AG04449 (cell line): ENCODE measurements at places on chromosomes 11 and 22.
A peak's percentile ranks its signal among the peaks of the same experiment; 100 is the strongest.

GRCh38 chr11:45280449-45280848 is 5.7 kb downstream of the SYT13 start:
- no peak for DNase-seq

DNA sequence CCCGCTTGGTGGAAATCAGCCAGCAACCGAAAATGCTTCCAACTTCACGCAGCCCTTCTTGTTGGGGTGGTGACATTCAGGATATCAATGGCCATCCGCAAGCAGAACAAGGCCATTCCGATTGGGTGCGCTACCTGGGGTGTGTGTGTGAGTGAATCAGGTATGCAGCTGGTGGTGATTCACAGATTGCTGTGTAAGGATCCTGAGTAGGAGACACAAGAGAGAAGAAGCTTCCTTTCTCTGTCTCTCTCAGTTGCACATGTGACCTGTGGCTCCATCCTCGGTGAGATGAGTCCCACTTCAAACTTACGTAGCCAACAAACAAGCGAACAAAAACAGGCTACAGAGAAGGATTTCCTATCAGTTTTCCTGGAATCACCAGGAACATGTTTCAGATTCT is 9.6 kb upstream of the TMEM184B start:
- DNase-seq = no peak

- DNase-seq = no peak
Measured at GRCh38 chr11:13013054-13013488, 4.0 kb downstream of the RASSF10 start.

GRCh38 chr11:111269146-111269868 is 23.8 kb downstream of the POU2AF2 start:
- no peak for DNase-seq

DNA sequence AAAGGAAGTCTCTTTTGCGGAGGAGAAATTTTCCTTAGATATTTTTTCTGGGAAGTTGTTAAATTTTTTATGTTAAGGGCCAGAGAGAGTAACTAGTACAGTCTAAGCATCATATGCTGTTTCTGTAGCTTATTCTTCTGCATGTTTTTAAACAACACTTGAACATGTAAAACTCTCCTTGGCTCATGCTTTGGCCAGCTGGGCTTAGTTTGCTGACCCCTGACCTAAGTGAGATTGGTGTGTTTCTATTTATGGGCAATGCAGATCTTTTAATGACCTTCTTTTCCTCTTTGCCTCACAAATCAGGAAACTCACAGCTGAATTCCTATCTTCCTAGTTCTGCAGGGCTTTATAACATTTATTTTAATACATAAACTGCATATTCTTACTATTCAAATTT is 942.5 kb downstream of the OPCML start:
- no peak for DNase-seq

DNA sequence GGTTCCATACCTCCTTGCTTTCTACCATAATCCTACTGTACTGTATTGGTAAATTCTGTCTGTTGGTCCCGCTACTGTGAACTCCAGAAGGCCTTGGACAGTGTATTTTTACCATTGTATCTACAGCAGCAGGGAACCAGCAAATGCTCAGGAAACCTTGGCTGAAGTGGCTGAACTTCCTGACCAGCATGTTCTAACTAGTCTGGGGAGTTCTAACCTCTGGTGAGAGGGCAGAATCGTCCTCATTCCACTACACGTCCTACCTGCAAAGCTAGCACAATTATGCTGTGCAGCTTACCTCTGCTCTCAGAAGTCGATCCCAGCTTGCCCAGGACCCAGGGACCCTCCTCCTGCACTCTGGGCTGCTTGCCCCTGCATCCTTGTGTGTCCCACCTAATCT is 283.1 kb downstream of the TENM4 start:
- DNase-seq = no peak

- no peak for DNase-seq
Measured at GRCh38 chr11:77064648-77065217, 2.0 kb upstream of the CAPN5 start.

DNA sequence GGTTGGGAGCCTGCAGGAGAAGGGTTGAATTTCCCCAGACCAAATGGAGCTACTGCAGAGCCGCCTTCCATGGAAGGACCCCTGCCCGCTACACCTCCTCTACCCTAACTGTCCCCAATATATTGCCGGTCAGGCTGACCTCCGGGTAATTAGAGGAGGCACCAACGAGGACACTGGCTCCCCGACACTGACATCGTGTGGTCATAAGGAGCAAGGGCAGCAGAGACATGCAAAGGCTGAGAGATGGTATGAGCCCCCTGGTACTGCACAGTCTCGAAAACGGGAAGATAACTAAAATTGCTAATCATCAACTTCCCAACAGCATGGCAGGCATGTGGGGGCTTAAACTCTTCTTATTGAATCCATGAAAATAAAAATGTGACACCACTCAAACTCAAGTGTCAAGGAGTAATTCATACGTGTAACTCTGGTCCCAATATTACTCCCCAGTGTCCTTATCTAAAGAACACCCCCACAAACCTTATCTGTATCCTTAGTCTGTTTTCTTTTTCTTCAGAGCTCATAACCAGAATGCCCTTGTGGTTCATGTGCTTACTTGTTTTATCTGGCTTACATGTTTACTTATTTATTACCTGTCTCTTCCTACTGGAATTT is 4.4 kb downstream of the CAVIN3 start:
- DNase-seq = no peak

GRCh38 chr11:2461253-2461955 is 16.6 kb downstream of the KCNQ1 start:
- DNase-seq = no peak

GRCh38 chr22:16847271-16847670 is 22.1 kb upstream of the XKR3 start:
- DNase-seq = no peak

DNA sequence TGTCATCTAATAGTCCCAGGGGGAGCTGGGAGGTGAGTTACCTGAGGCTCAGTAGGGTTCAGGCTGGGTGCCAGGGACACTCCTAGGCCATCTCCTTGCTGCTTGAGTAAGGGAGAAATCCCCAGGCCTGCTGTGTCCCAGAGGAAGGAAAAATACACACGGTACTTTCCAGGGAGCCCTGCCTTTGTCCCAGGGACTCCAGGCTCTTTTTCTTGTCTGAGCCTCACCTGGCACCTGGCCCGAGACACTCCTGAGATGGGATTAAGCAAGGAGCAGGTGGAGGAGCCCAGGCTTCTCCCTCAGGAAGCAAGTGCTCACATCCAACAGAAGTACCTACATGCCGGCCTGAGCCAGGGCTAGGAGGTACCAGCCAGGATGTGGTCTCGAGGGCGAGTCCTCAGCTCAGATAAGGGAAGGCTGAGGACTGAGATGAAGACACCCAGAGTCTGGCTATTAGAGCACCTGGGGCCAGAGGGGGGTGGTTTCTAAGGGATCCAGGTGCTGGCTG is 899 bp upstream of the KLHDC7B start:
- no peak for DNase-seq

DNA sequence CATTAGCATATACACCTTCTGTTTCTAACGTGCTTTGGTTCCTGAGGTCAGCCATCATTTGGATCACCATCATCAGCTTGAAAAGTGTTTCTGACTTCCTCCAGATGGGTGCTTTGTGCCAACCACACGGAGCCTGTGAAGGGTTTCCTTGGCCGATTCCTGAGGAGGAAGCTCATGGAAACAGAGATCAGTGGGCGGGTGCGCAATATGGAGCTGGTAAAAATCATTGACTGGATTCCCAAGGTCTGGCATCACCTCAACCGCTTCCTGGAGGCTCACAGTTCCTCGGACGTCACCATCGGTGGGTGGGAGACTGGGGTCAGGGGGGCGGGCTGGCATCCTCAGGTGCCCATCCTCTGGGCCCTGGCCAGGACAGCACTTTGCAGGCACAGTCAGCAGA is 54.8 kb downstream of the DBX1 start:
- DNase-seq = no peak

- no peak for DNase-seq
Measured at GRCh38 chr11:92859156-92859690, 110.2 kb upstream of the MTNR1B start.

DNA sequence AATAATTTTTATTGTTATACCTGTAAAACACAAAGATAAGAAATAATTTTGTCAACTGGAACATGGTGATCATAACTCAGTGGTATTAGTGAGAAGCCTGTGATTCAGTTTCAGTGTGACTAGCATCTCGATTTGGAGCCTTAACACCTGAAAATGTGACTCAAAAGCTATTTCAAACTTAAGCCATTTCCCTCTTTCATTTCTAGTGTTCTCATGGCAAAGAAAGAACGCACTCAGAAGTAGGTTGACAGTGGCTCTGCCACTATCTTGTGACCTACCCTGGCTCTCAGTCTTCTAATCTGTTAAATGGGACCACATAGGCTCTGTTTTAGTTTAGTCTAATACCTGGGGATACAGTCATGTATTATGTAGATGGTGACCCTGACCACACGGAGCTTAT is 62.7 kb downstream of the ISX start:
- no peak for DNase-seq

DNA sequence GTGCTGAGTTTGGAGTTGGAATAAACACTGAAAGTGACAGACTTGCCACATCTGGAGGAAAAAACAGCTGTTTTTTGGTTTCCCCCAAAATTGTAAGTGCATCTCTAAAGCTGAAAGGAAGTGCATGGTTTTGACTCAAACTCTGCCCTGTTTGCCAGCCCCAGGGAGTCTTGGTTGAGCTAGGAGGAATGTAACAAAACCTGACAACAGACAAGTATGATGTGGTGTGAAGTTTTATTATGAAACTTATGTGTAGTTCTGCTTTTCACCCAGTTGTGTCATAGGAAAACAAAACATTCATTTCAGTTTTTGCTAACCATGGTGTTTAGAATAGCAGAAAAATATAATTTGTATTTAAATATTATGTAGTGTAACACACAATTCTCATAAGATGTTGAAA is 31.7 kb upstream of the PDE3B start:
- DNase-seq = no peak

- DNase-seq = no peak
Measured at GRCh38 chr22:29855611-29856181, 17.6 kb upstream of the ASCC2 start.

DNA sequence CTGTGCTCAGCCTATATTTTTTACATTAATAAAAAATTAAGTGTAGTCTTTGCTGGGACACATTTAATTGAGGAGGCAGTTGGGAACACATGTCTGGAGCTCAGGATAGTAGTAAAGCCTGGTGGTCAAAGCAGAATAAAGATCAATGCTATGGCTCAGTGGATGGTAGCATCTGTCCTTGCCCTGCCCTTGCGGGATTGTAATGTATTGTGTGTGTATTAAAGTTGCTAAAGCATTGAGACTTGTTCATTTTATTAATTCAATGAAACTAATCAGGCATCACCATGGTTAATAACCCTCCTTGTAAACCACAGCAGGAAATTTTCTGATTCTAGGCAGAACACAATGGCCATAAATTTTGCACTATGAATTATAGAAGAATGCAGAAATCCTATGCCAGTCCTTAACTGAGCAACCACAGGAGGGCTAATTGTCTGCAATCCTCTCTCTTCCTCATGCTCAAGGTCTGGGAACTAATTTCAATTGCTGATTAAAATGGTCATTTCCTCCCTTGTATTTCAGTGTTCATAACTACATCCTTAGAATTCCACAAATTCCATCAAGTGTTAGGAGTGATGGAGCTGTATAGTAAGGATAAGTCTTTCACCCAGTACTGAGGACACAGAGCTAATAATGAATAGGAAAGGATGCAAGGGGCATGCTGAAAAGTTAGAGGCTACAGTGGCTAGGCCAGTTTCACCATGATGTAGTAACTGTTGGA is 403.2 kb upstream of the DDI1 start:
- DNase-seq = peak; percentile 59
